ENCODE measurements at places on chromosomes 13 and 19.

- DNase-seq = no peak
These were observed 21.8 kb downstream of the NOSIP start for GRCh38 chr19:49558591-49558990.

DNA sequence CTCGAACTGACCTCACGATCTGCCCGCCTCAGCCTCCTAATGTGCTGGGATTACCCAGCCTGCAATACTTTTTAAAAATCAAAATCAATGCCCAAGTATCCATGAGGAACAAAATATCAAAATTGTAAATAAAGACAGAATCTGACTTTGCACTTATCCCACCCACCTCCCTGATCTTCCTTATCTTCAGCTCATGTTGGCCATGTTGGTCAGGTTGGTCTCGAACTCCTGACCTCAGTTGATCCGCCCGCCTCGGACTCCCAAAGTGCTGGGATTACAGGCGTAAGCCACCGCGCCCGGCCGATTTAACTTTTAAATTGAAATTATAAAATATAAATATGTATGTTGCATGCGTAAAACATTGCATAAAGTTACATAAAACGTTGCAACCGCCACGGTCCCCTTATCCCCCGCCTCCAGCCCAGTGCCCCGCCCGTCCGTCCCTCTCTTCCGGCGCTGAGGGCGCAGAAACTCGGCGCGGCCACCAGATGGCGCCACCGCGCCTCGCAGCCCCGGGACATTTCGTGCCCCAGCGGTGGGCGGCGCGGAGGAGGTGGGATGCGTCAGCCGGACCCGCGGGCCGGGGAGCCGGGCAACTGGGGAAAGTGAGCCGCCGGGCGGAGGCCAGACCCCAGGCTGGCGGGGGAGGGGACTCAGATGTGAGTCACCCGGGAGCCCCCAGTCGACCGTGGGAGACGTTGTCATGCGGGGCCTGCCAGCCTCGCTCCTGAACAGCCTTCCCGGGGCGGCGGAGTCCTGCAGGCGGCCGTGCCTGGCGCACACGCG lies 1.5 kb upstream of the GADD45B start:
- DNase-seq = peak; percentile 84

DNA sequence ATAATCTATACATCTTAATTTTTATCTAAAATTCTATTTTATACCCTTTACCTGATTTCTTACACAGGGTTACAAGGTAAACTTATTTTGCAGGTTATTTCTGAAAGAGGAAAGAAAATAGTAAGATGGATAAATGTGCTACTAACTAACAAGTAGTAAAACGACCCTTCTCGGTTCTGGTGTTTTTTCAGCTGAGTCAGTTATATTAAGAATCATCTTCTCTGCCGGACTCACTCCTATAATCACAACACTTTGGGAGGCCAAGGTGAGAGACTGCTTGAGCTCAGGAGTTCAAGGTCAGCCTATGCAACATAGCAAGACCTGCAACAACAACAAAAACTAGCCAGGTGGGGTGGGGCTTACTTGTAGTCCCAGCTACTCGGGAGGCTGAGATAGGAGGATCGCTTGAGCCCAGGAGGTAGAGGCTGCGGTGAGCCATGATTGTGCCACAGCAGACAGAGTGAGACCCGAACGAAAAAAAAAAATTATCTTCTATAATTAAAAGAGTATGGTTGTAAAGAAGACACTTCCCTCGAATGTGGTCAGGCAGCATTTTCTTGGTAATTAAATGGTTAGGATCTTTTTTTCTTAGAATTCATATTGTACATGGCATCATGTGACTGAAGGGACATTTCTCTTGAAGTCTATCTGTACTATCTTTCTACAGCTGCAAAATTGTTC lies 27.9 kb upstream of the RCBTB2 start:
- DNase-seq = no peak

- no peak for DNase-seq
These were observed 158.6 kb upstream of the SLC10A2 start for GRCh38 chr13:103224804-103225203.

DNA sequence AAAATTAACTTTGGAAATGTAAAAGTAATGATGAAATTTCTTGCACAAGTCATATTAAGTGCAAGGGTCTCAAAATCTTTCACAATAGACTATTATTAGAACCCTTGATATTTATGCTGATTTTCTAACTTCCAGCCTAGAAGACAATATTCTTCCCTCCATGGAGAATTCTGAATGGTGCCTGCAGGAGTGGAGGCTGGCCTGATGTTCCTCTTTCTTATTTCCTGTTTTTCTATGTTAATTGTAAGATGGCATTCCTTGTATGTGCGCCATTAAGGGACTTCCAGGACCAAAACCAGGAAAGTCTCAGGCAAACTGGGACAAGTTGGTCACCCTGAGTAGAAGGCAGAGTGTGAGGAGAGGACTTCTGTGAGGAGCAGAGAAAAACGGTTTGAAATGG lies 294.9 kb downstream of the DLEU7 start:
- no peak for DNase-seq

- DNase-seq = no peak
These were observed 95.3 kb downstream of the GJA3 start for GRCh38 chr13:20065516-20065915.

GRCh38 chr19:54252243-54252642 lies 4.8 kb downstream of the LILRB5 start:
- DNase-seq = no peak

GRCh38 chr13:46270416-46270815 lies 58.7 kb downstream of the LRRC63 start:
- DNase-seq = no peak

- no peak for DNase-seq
These were observed 120.9 kb upstream of the FRY start for GRCh38 chr13:31910633-31911032.

GRCh38 chr19:34667349-34668076 lies 9.4 kb downstream of the SCGB2B2 start:
- no peak for DNase-seq

Measured in A172 (cell line).